ENCODE measurements at places on chromosomes 2 and 18.
A peak's percentile ranks its signal among the peaks of the same experiment; 100 is the strongest.

- DNase-seq = peak; percentile 41
Measured at GRCh38 chr2:98704499-98705332, 26.2 kb downstream of the MGAT4A start.

DNA sequence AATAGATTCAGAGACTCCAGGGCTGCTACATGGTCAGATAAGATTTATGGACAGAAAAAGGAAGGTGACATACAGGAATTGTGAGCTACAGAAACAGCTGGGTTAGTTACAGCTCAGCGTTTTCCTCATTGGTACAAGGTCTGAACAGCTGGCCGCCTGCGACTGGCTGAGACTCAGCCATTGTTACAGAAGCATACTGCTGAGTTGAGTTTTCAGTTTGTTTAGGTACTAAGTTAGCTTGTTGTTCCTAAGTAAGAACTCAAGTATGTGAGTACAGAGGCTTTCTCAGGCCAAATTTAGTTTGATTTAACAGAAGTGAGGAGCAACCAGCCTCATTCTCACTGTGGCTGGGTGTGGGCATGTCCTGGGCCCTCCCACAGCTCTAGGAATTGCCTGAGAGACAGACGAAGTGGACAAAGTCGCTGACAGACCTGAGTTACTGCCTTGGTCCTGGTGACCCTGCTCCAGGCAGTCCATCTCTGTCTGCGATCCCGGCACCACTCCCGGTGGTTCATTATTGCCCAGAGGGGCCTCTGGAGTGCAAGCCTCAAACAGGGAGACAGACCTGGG lies 27.8 kb upstream of the RHOB start:
- DNase-seq = no peak

DNA sequence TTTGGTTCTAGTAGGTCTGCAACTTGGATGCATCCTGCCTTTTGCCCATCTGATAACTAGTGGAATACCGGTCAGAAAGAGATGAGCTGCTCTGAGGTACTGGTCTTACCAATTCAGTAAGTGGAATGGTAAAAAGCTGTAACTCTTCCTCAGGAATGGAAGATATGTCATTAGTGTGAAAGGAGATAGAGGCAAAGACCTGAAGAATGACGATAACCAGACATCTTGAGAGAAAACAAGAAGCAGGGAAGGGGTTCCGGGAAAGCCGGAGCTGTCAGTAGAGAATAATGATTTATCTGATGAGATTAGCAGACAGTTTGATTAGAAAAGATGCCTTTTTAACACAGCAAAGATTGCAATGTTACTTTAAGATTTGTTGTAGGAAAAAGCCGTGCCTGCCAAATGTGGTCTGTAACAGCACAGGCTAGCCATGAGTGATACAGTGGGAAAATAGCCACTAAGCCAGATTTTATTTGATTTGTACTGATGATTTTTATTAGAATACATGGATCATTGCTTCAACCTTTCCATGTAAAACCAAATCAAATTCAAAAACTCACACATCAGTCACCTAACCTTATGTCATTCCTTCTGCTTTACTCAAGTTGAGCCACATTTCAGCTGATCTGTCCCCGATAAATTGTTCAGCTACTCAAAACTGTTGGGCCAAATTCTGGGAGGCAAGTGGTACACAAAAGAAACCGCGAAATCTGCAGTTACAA lies 110.0 kb downstream of the TCF4 start:
- no peak for DNase-seq

GRCh38 chr2:53994818-53995808 lies 24.3 kb upstream of the PSME4 start:
- no peak for DNase-seq

- no peak for DNase-seq
Measured at GRCh38 chr2:237474442-237474911, 12.6 kb upstream of the MLPH start.

DNA sequence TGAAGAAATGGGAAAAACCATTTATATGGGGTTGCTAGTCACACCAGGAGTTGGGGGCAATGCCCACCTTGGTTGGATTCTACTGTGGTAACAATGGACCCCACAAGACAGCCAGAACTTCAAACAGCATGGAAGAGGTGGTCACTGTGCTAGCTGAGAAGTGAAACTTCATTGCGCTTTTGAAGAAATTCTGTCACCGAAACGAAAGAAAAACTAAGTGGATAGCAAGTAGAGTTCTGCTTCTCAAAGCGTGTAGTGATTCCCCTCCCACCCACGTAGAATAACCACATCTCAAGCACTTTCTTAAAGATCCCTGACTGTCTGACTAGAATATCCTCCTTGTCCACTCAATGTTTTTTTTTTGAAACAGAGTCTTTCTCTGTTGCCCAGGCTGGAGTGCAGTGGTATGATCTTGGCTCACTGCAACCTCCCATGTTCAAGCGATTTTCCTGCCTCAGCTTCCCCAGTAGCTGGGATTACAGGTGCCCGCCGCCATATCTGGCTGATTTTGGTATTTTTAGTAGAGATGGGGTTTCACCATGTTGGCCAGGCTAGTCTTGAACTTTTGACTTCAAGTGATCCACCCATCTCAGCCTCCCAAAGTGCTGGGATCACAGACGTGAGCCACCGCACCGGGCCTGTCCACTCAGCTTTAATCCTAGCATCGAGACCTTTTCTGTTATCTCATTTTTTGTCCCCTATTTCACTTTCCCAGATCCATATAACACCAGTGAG lies 30.1 kb upstream of the CCL20 start:
- no peak for DNase-seq

DNA sequence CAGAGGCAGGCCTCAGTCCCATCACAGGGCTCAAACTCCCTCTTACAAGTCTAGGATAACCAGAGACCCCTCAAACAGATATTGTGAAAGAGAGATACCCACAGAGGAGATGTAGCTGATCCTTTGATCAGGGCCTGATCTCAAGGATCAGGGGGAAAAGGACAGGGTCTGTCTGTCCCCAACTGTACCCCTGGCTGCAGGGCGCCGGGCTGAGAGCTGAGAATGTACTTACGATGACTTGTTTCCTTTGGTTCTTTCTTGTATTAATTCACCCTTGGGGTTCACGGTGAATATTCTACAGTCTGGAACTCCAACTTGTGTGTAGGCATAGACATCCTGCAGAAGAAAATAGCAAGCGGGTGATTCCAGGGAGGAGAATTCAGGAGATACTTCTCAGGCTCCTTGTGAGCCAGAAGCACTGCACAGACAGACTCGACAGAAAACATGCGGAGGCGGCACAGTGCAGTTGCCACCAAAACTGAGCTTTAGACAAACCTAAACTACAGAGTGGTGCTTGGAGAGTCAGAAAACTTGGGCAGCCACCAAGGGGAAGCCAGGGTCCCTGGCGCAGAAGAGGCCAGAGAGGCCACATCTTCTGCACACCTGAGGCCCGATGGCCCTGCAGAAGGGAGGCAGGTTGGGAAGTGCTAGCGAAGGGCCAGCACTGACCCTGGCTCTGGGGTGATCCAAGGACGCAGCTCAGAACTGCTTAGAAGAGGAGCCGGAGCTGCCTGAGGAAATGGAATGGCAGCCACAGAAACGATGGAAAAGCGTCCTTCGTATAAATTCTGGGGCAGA lies 73.9 kb downstream of the EMILIN2 start:
- no peak for DNase-seq

- DNase-seq = no peak
Measured at GRCh38 chr2:172697296-172697695, 38.3 kb upstream of the RAPGEF4 start.

DNA sequence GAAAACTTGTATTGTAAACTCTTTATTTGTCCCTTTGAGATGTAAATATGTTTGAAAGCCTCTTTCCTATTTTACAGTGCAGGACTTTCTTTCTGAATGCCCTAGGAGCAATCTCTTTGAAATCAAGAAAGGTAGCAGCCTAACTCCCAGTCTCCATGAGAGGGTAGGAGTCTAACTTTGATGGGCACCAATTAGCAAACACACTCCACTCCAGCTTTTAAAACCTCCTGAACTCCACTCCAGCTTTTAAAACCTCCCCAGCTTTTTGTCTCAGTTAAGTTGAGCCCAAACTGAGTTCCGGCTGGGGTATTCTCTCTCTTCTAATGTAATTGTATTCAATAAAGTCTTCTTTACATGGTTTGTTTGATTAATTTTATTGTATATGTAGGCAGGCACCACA lies 493.7 kb upstream of the CDH7 start:
- DNase-seq = no peak

DNA sequence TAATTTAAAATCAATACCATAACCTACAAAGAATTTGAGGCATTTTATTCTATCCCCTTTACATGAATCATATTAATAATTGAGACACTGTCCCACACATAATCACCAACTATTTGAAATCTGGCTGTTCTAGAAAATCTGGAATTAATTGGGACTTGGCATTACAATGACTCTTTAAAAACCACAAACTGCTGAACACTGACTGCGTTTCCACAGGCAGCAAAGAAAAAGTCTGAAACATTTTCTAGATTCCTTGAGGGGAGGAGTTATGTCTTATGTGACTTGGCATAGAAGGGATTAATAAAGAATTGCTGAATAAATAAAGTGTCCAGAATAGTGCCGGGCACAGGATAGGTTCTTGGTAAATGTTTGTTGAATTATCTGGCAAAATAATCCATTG lies 61.4 kb downstream of the GPR39 start:
- DNase-seq = no peak

DNA sequence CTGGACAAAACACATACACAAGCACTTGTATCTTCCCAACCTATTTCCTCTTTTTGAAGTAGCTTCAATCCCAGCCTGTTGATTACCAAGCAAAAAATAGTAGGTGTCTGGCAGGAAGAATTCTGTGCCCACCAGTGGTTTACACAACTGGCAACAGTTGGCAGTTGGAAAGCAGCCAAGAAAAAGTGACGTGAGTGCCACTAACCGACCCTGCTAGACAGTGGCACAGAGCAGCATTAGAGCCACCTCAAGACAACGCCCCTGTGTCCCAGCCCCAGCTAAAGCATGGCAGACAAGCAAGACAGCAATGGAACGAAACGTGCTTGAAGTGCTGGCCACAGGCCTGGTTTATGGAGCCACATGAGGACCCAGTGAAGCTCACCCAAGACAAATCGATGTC lies 379.6 kb downstream of the FBXO15 start:
- peak; percentile 68 for DNase-seq

DNA sequence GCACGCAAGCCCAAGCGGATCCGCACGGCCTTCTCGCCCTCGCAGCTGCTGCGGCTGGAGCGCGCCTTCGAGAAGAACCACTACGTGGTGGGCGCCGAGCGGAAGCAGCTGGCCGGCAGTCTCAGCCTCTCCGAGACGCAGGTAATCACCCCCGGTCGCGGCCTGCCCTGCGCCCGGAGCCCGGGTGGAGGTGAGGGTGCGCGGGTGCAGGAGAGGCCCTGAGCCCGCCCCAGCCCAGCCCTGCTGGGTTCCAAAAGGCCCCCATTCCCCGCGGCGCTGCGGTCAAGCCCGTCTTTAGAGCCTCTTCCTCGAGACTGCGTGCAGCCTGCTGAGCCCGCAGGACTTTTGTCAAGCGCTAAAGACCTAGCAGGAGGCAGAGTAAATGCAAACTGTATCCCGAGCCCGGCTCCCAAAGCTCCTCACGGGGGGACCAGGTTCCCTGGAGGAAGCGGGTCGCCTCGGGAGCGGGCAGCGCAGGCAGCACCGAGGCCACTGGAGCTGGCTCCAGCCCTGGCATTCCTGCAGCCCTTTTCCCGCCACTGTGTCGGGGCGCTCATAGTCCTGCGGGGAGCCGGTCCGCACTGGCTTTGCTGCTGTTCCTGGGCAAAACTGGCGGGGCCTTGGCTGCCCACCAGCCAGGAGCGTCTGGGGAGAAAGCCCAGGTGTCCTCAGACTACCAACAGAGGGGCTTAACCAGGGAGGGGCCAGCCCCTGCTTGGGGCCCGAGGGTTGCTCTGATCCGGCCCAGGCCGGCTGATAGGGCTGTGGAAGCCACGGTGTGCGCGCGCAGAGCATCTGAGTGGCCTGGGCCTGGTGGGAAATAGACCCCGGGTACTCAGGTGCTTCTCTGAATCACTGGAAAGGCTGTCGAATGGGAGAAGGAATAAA lies 7.3 kb downstream of the EMX1 start:
- DNase-seq = no peak

DNA sequence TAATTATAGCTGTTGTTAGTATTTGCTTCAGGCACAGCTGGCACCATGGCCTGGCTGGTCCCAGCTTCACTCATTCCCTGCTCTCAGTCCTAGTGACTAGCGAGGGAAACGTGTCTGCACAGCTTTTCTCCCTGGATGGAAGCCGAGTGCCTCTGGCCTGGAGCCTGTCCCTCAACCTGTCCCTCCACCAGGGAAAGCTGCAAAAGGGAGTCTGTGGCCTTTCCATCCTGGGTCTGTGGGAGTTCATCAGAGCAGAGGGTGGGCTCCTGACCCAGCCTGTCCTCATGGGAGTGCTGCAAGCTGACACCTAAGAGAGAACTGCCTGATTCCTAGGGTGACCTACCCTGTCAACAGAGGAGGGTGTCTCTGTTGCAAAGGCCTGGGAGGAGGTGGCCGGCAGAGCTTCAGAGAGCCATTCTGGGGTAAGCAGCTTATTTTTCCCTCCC lies 118.3 kb downstream of the CAPN13 start:
- DNase-seq = peak; percentile 32

DNA sequence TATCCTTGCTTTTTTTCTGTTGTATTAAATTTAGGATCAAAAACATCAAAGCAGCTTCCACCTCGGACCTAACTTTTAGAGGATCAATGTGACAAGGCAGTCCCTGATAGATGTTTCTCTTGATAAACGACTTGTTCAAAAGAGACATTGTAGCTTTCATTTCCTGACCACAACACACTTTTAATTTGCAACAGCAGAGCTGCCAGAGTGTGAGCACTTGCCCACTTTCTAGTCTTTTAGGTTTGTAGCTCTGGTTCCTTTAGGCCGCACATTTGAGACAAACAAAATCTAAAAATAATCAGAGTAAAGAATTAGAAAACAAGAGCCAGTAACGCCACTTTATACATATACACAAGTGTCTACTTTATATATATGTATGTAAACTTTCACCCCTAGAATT lies 3.1 kb downstream of the FIGN start:
- peak; percentile 33 for DNase-seq

DNA sequence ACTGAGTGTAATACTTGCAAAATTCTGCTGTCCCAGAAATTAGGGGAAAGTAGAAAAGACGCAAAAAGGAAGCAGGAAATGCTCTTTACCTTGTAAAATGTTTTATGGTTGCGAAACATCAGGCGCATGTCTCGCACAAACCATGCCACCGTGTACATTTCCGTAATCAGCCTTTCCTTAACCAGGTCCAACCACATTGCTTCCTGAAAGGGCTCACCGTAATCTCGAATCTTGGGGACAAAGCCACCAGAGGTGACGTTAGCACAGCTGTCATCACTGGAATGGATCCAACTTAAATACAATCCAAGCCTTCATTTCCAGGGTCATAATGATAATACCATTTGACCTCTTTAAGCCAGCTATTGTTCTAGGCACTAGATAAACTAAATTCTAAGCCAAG lies 49.3 kb downstream of the SP110 start:
- no peak for DNase-seq

GRCh38 chr2:12514631-12515437 lies 201.9 kb upstream of the TRIB2 start:
- DNase-seq = no peak

All from COR-L47 (cell line).